ENCODE measurements at places on chromosomes 3 and 15.

GRCh38 chr3:35484929-35485530 lies 154.3 kb upstream of the ARPP21 start:
- no peak overlapping the region for H3K4me3 ChIP-seq
- H3K36me3 ChIP-seq = no peaks in the 10 kb centered on the region
- H3K27me3 ChIP-seq = no peaks in the 10 kb centered on the region
- DNase-seq = no peak
- peak overlapping the region; percentile 53 for H3K27ac ChIP-seq

- DNase-seq = no peak
- no peaks in the 10 kb centered on the region for H3K36me3 ChIP-seq
- H3K4me1 ChIP-seq = no peaks in the 10 kb centered on the region
- H3K27me3 ChIP-seq = no peaks in the 10 kb centered on the region
Observed at GRCh38 chr3:852033-852432, 240.8 kb upstream of the CNTN6 start.

DNA sequence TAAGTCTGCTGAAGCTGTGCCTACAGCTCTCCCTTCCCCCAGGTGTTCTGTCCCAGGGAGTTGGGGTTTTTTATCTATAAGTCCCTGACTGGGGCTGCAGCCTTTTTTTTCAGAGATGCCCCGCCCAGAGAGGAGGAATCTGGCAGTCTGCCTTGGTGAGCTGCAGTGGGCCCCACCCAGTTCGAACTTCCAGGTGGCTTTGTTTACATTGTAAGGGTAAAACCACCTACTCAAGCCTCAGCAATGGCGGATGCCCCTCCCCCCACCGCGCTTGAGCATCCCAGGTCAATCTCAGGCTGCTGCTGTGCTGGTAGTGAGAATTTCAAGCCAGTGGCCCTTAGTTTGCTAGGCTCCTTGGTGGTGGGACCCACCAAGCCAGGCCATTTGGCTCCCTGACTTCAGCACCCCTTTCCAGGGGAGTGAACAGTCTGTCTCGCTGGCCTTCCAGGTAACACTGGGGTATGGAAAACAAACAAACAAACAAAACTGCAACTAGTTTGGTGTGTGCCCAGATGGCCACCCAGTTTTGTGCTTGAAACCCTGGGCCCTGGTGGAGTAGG lies 189.4 kb downstream of the MFSD1 start:
- no peak overlapping the region for H3K27ac ChIP-seq
- H3K4me1 ChIP-seq = peaks cover 1% of the 10 kb centered on the region
- H3K4me3 ChIP-seq = no peak overlapping the region
- H3K27me3 ChIP-seq = no peaks in the 10 kb centered on the region

GRCh38 chr3:114384558-114384903 lies 90.7 kb downstream of the TIGIT start:
- H3K36me3 ChIP-seq = peaks cover 41% of the 10 kb centered on the region
- no peaks in the 10 kb centered on the region for H3K27me3 ChIP-seq
- H3K4me1 ChIP-seq = peaks cover 5% of the 10 kb centered on the region
- no peak overlapping the region for H3K27ac ChIP-seq

- H3K4me3 ChIP-seq = no peak overlapping the region
- H3K36me3 ChIP-seq = no peaks in the 10 kb centered on the region
- DNase-seq = no peak
- H3K27me3 ChIP-seq = no peaks in the 10 kb centered on the region
Observed at GRCh38 chr3:117728226-117728625, 1018.6 kb downstream of the TUSC7 start.

- no peak overlapping the region for H3K27ac ChIP-seq
- H3K27me3 ChIP-seq = no peaks in the 10 kb centered on the region
- peak; percentile 27 for DNase-seq
- no peak overlapping the region for H3K4me3 ChIP-seq
Observed at GRCh38 chr15:55736756-55737155, 6.2 kb downstream of the PRTG start.

DNA sequence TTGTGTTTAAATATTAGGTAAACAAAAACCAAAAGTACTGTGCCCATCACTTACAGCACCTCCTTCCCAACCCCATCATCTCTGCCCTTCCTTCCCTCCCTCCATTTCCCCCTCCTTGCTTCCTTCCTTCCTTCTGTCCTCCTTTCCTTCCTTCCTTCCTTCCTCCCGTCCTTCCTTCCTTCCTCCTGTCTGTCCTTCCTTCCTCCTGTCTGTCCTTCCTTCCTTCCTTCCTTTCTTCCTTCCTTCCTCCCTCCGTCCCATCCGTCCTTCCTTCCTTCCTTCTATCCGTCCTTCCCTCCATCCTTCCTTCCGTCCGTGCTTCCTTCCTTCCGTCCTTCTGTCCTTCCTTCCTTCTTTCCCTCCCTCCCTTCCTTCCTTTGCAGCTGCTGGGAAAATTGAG lies 67.8 kb upstream of the SIAH2 start:
- no peak for DNase-seq
- no peaks in the 10 kb centered on the region for H3K36me3 ChIP-seq
- peaks cover 31% of the 10 kb centered on the region for H3K27me3 ChIP-seq
- H3K4me3 ChIP-seq = no peak overlapping the region

- DNase-seq = no peak
- no peaks in the 10 kb centered on the region for H3K4me1 ChIP-seq
- H3K27ac ChIP-seq = no peak overlapping the region
- no peaks in the 10 kb centered on the region for H3K36me3 ChIP-seq
Observed at GRCh38 chr15:44788748-44789147, 52.4 kb downstream of the TRIM69 start.

DNA sequence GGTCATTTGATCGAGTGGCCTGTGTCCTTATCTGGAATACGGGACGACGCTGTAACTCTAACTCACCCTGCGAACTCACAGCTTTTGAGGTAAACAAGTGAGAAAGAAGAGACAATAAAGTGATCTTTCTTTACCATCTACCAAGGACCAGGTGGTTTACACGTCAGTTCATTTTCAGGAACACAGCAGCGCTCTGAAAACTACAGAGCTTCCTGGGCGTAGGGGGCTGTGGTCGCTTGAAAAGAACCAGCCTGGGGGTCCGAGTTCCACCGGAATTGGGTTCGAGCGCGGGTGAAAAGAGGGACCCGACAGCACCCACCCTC lies 357 bp downstream of the KIAA1143 start:
- no peaks in the 10 kb centered on the region for H3K27me3 ChIP-seq
- H3K4me1 ChIP-seq = peaks cover 2% of the 10 kb centered on the region
- H3K4me3 ChIP-seq = peak overlapping the region; percentile 94
- peaks cover 6% of the 10 kb centered on the region for H3K36me3 ChIP-seq
- peak overlapping the region; percentile 38 for H3K27ac ChIP-seq

- no peaks in the 10 kb centered on the region for H3K27me3 ChIP-seq
- H3K36me3 ChIP-seq = peaks cover 54% of the 10 kb centered on the region
- peaks cover 12% of the 10 kb centered on the region for H3K4me1 ChIP-seq
- H3K4me3 ChIP-seq = no peak overlapping the region
Observed at GRCh38 chr3:66386011-66386924, 114.6 kb downstream of the LRIG1 start.

GRCh38 chr15:55879181-55879580 lies 114.2 kb downstream of the NEDD4 start:
- no peaks in the 10 kb centered on the region for H3K4me1 ChIP-seq
- H3K36me3 ChIP-seq = peaks cover 6% of the 10 kb centered on the region
- DNase-seq = no peak
- no peak overlapping the region for H3K4me3 ChIP-seq

DNA sequence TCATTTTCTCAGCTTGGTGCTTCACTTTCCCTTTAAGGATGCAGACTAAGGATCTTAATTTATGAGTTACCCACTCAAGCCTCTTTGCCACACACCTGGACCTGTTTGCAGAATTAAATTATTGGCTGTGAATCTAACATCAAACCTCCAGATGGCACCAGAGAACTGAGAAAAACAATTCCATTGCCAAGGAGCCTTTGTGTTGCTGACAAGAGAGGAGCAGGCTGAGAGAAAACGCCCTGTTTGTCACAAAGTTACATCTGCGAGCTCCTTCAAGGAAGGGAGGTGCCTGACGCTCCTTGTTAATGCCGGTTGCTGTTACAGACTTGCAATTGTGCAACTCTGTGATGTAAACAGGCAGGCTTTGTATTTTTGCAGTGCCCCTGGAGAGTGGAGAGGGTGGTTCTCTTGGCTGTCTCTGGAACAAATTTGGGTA lies 36.3 kb upstream of the TMC3 start:
- no peak overlapping the region for H3K27ac ChIP-seq
- no peaks in the 10 kb centered on the region for H3K36me3 ChIP-seq
- peak; percentile 66 for DNase-seq
- H3K4me3 ChIP-seq = no peak overlapping the region
- no peaks in the 10 kb centered on the region for H3K4me1 ChIP-seq
- H3K27me3 ChIP-seq = peaks cover 16% of the 10 kb centered on the region

GRCh38 chr15:85764649-85765277 lies 30.0 kb downstream of the KLHL25 start:
- no peaks in the 10 kb centered on the region for H3K27me3 ChIP-seq
- no peak overlapping the region for H3K4me3 ChIP-seq
- H3K4me1 ChIP-seq = peaks cover 49% of the 10 kb centered on the region
- DNase-seq = no peak
- H3K27ac ChIP-seq = no peak overlapping the region

GRCh38 chr3:154025007-154025406 lies 96.2 kb upstream of the ARHGEF26 start:
- no peaks in the 10 kb centered on the region for H3K27me3 ChIP-seq
- no peaks in the 10 kb centered on the region for H3K36me3 ChIP-seq
- no peak overlapping the region for H3K27ac ChIP-seq
- no peaks in the 10 kb centered on the region for H3K4me1 ChIP-seq
- no peak overlapping the region for H3K4me3 ChIP-seq

DNA sequence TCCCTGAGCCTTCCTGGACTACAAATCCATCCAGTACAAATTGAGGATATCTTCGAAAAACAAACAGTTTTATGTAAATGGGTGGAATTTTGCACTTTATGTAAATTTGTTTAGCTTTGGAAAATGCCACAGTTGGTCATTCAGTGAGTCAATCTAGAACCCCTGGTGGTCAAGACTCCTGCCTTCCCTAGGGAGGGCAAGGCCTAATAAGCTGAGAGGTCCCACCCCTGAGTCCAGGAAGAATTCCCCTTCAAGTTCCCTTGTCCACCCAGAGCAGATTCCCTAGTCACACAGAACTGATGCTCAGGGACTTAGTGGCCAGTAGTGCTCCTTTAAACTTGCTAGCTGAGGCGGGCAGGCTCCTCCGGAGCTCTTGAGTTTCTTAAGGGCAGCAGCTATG lies 6.1 kb upstream of the RUBCN start:
- H3K4me3 ChIP-seq = no peak overlapping the region
- no peak overlapping the region for H3K27ac ChIP-seq
- no peaks in the 10 kb centered on the region for H3K36me3 ChIP-seq
- DNase-seq = no peak
- no peaks in the 10 kb centered on the region for H3K4me1 ChIP-seq

GRCh38 chr3:150635526-150635925 lies 32.4 kb downstream of the SELENOT start:
- peak; percentile 18 for DNase-seq
- H3K36me3 ChIP-seq = peaks cover 6% of the 10 kb centered on the region
- H3K4me3 ChIP-seq = no peak overlapping the region
- no peaks in the 10 kb centered on the region for H3K4me1 ChIP-seq
- H3K27me3 ChIP-seq = no peaks in the 10 kb centered on the region

- no peaks in the 10 kb centered on the region for H3K4me1 ChIP-seq
- no peaks in the 10 kb centered on the region for H3K36me3 ChIP-seq
- H3K27ac ChIP-seq = no peak overlapping the region
- no peak for DNase-seq
- H3K4me3 ChIP-seq = no peak overlapping the region
- peaks cover 17% of the 10 kb centered on the region for H3K27me3 ChIP-seq
Observed at GRCh38 chr3:10666621-10667020, 149.4 kb upstream of the SLC6A11 start.

GRCh38 chr15:47523681-47524475 lies 193.4 kb upstream of the SEMA6D start:
- H3K4me3 ChIP-seq = no peak overlapping the region
- no peaks in the 10 kb centered on the region for H3K27me3 ChIP-seq
- no peaks in the 10 kb centered on the region for H3K36me3 ChIP-seq
- peak; percentile 87 for DNase-seq
- no peak overlapping the region for H3K27ac ChIP-seq
- H3K4me1 ChIP-seq = no peaks in the 10 kb centered on the region

- no peaks in the 10 kb centered on the region for H3K36me3 ChIP-seq
- no peak overlapping the region for H3K27ac ChIP-seq
- no peak for DNase-seq
- H3K4me3 ChIP-seq = no peak overlapping the region
- H3K4me1 ChIP-seq = peaks cover 6% of the 10 kb centered on the region
Observed at GRCh38 chr3:140187656-140188221, 252.8 kb downstream of the CLSTN2 start.

- DNase-seq = peak; percentile 94
- peaks cover 15% of the 10 kb centered on the region for H3K4me1 ChIP-seq
- no peaks in the 10 kb centered on the region for H3K27me3 ChIP-seq
- no peak overlapping the region for H3K4me3 ChIP-seq
- no peaks in the 10 kb centered on the region for H3K36me3 ChIP-seq
Observed at GRCh38 chr15:39624806-39625205, 43.9 kb downstream of the THBS1 start.

GRCh38 chr15:78854833-78855372 lies 17.8 kb upstream of the MORF4L1 start:
- H3K36me3 ChIP-seq = no peaks in the 10 kb centered on the region
- H3K4me1 ChIP-seq = peaks cover 2% of the 10 kb centered on the region
- no peak overlapping the region for H3K27ac ChIP-seq
- no peak overlapping the region for H3K4me3 ChIP-seq
- no peak for DNase-seq

DNA sequence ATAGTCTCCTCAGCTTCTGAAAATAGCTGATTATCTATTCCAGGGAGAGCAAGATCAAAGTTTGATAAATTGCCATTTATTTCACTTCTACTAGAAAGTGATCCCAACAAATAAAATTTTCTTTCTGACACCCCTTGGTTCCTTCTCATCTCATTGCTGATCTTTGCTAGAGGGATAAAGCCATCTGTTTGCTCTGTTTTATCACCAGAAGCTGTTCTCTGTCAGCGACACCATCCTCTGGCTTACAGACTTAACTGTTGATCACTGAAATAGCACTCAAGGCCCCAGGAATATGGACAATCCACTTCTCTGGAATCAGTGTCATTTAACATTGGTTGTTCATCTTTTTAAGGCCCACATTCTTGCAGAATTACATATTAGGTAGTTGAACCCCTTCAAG lies 219.0 kb downstream of the LSAMP start:
- no peak for DNase-seq
- H3K27me3 ChIP-seq = no peaks in the 10 kb centered on the region
- H3K36me3 ChIP-seq = no peaks in the 10 kb centered on the region
- H3K4me1 ChIP-seq = no peaks in the 10 kb centered on the region

- H3K4me1 ChIP-seq = peaks cover 17% of the 10 kb centered on the region
- DNase-seq = peak; percentile 85
- H3K27ac ChIP-seq = peak overlapping the region; percentile 24
- H3K4me3 ChIP-seq = no peak overlapping the region
- H3K27me3 ChIP-seq = no peaks in the 10 kb centered on the region
Observed at GRCh38 chr3:123620343-123620742, 35.5 kb upstream of the HACD2 start.

DNA sequence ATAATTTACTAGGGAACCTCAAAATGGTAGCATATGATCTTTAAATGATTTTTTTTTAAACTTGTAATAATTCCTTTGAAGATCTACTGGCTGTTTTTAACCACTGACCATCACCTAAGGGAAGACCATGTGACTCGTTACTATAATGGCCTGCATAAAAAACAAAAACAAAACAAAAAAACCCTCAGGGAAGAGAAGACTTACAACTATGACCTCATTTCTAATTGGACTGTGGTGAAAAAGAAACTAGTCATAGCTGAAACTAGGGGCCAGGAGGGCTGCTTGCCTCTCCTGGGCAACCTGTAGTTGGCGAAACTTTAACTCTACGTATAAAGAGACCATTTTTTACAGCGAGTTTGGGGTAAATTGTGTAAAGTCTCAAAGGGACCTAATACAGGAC lies 23.0 kb downstream of the PAQR9 start:
- no peak overlapping the region for H3K27ac ChIP-seq
- no peaks in the 10 kb centered on the region for H3K4me1 ChIP-seq
- no peak for DNase-seq
- H3K4me3 ChIP-seq = no peak overlapping the region
